ENCODE measurements at places on chromosomes 7 and 10.

DNA sequence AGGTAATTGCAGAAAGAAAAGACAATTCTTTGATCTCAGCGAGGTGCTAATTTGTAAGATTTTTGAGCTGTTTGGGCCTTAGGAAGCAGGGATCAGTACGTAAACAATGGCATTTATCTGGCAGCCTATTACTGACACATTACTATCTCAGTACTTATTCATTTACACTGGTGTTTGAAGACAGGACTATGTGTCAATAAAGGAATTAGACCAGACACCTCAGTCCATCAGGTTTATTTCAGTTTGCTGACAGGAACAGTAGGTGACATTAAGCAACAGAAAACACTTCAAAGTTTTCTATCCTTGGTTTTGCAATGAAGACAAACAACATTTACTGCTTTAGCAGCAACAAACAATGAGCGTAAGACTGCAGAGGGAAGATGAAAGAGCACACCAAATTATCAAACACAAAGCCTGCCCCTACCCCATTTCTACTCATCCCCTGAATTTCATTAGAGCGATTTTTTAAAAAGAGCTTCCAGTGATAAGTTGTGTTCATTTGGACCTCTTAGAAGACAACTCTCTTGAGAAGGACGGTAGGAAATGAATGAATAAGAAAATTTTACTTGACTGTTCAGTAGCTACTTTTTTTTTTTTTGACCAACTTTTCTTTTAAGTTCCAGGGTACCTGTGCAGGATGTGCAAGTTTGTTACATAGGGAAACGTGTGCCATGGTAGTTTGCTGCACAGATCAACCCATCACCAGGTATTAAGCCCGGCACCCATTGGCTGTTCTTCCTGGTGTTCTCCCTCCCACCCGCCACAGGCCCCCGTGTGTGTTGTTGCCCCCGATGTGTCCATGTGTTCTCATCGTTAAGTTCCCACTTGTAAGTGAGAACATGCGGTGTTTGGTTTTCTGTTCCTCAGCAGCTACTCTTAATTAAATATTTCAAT lies 138.8 kb downstream of the DKK1 start:
- DNase-seq = no peak

GRCh38 chr10:73293461-73293860 lies 41.0 kb upstream of the MRPS16 start:
- no peak for DNase-seq

- DNase-seq = no peak
These were observed 142.6 kb upstream of the RHEB start for GRCh38 chr7:151662251-151662826.

- DNase-seq = peak; percentile 83
These were observed 186.1 kb upstream of the KAT6B start for GRCh38 chr10:74640134-74640921.

GRCh38 chr10:8063128-8063908 lies 8.8 kb downstream of the GATA3 start:
- DNase-seq = no peak
